ENCODE measurements at places on chromosomes 16 and 17. TPM values are rescaled to one million over a fixed set of nuclear protein-coding genes. Genes with fewer than 3 reads are reported as not detected.

Gene RUNDC3A
- total RNA-seq, result 0.69 TPM

Gene EVPL
- total RNA-seq, result 14.9 TPM

Gene SULT1A1
- 5.3 TPM for total RNA-seq

Gene ST6GALNAC2
- 0.52 TPM for total RNA-seq

Gene TMEM88
- 0.96 TPM for total RNA-seq

Gene PABPN1L
- total RNA-seq, result not detected

Gene ADAM11
- total RNA-seq, result 2.7 TPM

Gene ALOX12B
- total RNA-seq, result 2.1 TPM

Gene ESRP2
- 0.05 TPM for total RNA-seq

Gene KRTAP1-1
- total RNA-seq, result not detected

Gene SLC47A2
- total RNA-seq, result 0.10 TPM

Gene EXOC3L1
- 0.03 TPM for total RNA-seq

Gene SLC5A11
- 0.69 TPM for total RNA-seq

Gene KRT31
- not detected for total RNA-seq

Gene CORO1A
- total RNA-seq, result 3.7 TPM

Gene PRDM7
- 0.03 TPM for total RNA-seq

Gene PNPO
- 22.6 TPM for total RNA-seq

Gene PIPOX
- total RNA-seq, result 0.06 TPM

Gene ADAMTS18
- not detected for total RNA-seq

Gene PRPSAP2
- 44.7 TPM for total RNA-seq

Gene TNFRSF17
- total RNA-seq, result not detected

Gene PIRT
- total RNA-seq, result not detected

Gene P2RX5
- total RNA-seq, result 23.6 TPM

Gene OR1F1
- total RNA-seq, result 0.59 TPM

Gene MYL4
- 0.16 TPM for total RNA-seq

Gene PRKCB
- total RNA-seq, result 0.24 TPM

Gene LRRC45
- 18.4 TPM for total RNA-seq

Gene CD300E
- total RNA-seq, result not detected

Gene IFI35
- total RNA-seq, result 18.3 TPM

Gene ZNF688
- total RNA-seq, result 10.0 TPM

Gene C16orf74
- total RNA-seq, result 16.5 TPM

Gene KRTAP2-2
- not detected for total RNA-seq

Gene GPR139
- total RNA-seq, result not detected

Gene EFNB3
- total RNA-seq, result 1.6 TPM

Gene HID1
- 7.3 TPM for total RNA-seq

Gene NT5M
- 9.9 TPM for total RNA-seq

Gene METTL2A
- 32.9 TPM for total RNA-seq

Gene CCL7
- total RNA-seq, result 0.45 TPM
